ENCODE measurements at places on chromosomes 4 and X.

GRCh38 chr4:28686618-28687017 is 1826.0 kb downstream of the STIM2 start:
- DNase-seq, result no peak

DNA sequence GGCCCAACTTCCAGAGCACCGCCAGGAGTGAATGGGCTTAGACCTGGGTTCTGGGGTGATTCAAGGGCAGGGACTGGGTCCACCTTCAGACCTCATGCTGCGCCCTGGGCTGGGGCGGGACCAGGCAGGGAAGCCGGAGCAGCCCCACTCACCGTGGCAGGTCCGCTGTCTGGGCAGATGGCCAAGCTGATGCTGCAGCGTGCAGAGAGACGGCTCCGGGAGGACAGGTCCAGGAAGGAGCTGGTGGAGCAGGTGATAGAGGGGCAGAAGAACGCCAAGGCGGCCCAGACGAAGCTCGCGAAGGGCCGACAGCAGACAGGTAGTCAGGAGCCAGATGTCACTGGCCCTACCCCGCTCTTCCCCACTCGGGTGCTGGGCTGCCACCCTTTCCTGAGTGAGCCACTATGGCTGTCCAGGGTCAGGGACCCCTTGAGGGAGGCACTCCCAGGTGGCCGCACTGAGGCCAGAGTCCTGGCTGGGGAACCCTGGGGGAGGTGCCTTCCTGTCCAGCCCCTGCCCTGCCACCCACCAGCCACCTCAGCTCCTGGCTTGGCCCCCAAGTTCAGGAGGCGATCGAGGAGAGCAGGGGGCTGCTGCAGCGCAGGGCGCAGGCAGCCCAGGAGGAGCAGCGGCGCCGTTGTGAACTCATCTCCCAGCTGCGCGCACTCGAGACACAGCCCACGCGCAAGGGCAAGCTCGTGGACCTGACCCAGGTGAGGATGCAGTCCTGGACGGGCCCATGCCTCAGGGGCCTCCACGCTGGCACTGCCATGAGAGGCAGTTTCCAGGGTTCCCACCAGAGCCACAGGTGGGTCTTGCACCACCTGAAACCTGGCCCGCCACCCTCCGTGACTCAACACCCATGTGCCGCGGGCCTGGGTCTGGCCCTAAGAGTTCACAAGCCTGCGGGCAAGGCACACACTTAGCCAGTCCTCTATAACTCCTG is 10.1 kb upstream of the RNF4 start:
- DNase-seq, result no peak

DNA sequence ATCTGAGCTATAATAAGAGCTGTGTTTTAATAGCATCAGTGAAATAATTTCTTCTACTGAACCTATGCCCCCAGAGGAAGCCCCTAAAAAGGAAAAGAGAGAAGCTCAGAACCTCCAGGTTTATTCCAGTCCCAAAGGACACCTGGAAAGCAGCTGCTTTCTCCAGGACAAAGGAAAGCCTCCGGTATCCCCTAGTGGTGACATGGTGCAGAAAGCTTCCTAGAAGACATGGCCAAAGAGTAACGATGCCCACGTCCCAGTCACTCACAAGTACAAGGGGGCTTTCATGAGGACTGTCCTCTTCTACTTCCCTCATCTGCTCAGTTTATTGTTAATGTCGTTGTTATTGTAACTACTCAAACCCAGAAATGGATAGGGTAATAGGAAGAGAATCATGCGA is 343.9 kb downstream of the UNC5C start:
- no peak for DNase-seq

GRCh38 chr4:159017323-159018026 is 85.4 kb upstream of the RAPGEF2 start:
- DNase-seq, result peak; percentile 26

DNA sequence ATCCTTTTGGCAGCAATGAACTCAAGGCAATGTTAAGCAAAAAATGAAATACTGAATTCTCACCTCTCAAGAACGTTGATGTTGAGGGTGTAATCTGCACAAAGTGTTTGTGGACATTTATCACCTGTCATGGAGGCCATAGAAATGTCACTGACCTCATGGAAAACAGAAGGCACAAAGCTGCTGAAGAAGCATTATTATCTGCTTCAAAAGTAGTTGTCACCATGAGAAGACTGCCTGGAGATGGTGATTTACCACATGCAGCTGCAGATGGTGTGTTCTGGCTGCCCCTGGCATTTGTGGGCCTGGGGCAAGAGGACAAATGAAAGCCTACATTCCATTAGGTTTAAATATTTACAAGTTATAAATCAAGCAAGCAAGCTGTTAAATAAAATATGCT is 116.8 kb upstream of the RPS6KA3 start:
- no peak for DNase-seq

DNA sequence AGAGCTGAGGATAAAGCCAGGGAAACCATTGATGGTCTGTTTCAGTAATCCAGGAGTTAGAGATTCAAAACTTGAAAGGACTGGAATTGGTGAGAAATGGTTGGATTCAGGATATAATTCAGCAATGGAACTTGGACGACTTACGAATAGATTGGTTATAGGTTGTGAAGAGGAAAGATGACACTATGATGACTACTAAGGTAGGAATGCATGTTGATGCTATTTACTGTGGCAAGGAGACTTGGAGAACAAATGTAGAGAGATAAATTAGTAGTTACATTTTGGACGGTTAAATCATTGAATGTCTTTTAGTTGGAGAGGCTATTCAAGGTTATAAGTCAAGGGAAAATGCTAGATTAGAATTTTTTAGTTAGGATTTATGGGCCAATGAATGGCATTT is 365.4 kb upstream of the TECRL start:
- DNase-seq, result no peak

- DNase-seq, result no peak
Observed at GRCh38 chr4:181966104-181966551, 277.1 kb upstream of the TENM3 start.

- no peak for DNase-seq
Observed at GRCh38 chr4:107248571-107248970, 212.5 kb upstream of the DKK2 start.
